ENCODE measurements at places on chromosomes 4 and X. TPM values are rescaled to one million over a fixed set of nuclear protein-coding genes. Genes with fewer than 3 reads are reported as not detected.

SPANXD gene
- total RNA-seq, result not detected

HEPH gene
- total RNA-seq, result 41.4 TPM

SH2D1A gene
- total RNA-seq, result not detected

FUNDC1 gene
- 15.5 TPM for total RNA-seq

IBSP gene
- not detected for total RNA-seq

AMOT gene
- total RNA-seq, result 507 TPM

CXCL8 gene
- total RNA-seq, result 3.3 TPM

GRCh38 chrX:143095816-143096215, 70.1 kb downstream of the SPANXN4 start:
- H3K27ac ChIP-seq, result no peak overlapping the region
- no peaks in the 10 kb centered on the region for H3K27me3 ChIP-seq
- DNase-seq, result no peak

GRCh38 chrX:114101081-114101480, 482.8 kb upstream of the HTR2C start:
- no peak for DNase-seq
- H3K4me3 ChIP-seq, result no peak overlapping the region
- H3K27ac ChIP-seq, result no peak overlapping the region
- no peaks in the 10 kb centered on the region for H3K36me3 ChIP-seq

DNA sequence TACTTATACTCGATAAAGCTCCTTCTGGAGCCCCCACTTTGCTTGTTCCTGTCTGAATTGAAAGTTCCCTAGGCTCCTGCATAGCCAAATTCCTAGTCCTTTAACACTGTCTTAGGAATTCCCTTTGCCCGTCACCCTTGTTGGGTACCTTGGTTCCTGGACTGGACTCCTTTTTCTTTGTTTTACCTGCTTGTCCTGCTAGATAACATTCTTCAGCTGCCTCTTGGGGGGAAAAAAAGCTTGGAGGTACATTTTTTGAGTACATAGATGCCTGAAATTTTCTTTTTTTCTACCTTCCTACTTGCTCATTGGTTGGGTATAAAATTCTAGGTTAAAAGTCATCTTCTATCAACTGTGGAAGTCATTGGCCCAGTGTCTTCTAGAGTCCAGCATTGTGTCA, 154.8 kb upstream of the RAPGEF2 start:
- no peak for DNase-seq
- no peaks in the 10 kb centered on the region for H3K27me3 ChIP-seq
- H3K4me3 ChIP-seq, result no peak overlapping the region
- H3K4me1 ChIP-seq, result no peaks in the 10 kb centered on the region
- H3K36me3 ChIP-seq, result no peaks in the 10 kb centered on the region
- no peak overlapping the region for H3K27ac ChIP-seq

GRCh38 chr4:174933083-174933482, 14.9 kb downstream of the ADAM29 start:
- DNase-seq, result no peak
- no peaks in the 10 kb centered on the region for H3K27me3 ChIP-seq
- H3K36me3 ChIP-seq, result no peaks in the 10 kb centered on the region

- DNase-seq, result no peak
- H3K27me3 ChIP-seq, result no peaks in the 10 kb centered on the region
- no peak overlapping the region for H3K4me3 ChIP-seq
- H3K36me3 ChIP-seq, result no peaks in the 10 kb centered on the region
- H3K4me1 ChIP-seq, result peaks cover 17% of the 10 kb centered on the region
These were observed 58.8 kb downstream of the SHROOM2 start for GRCh38 chrX:9844936-9845577.

DNA sequence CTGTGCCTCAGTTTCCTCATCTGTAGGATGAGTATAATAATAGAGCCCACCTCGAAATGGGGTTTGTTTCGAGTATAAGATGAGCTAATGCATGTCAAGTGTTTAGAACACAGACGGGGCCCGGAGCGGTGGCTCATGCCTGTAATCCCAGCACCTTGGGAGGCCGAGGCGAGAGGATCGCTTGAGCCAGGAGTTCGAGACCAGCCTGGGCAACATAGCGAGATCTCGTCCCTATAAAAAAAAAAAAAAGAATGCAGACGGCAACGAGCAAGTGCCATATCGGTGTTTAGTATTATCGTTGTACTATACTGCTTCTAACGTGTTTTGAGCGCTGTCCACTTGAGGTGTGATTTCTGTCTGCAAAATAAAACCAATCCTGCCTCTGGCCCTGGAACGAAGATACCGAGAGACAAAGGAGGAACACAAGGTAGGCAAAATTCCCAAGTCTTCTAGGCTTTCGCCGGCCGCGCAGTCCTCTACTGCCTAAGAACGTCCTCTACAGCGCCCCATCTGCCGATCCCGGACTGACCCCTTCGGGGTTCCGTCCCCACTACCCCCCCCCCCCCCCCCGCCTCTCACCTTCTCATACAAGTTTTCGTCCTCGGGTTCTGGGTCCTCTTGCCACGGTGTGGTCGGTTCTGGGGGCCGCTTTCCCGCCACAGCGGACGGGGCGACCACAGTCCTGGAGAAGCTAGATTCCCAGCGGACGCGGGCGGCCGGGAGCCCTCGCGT, 442 bp downstream of the NDUFB11 start:
- peak overlapping the region; percentile 98 for H3K4me3 ChIP-seq
- H3K27me3 ChIP-seq, result no peaks in the 10 kb centered on the region
- H3K27ac ChIP-seq, result peak overlapping the region; percentile 99
- no peaks in the 10 kb centered on the region for H3K4me1 ChIP-seq

DNA sequence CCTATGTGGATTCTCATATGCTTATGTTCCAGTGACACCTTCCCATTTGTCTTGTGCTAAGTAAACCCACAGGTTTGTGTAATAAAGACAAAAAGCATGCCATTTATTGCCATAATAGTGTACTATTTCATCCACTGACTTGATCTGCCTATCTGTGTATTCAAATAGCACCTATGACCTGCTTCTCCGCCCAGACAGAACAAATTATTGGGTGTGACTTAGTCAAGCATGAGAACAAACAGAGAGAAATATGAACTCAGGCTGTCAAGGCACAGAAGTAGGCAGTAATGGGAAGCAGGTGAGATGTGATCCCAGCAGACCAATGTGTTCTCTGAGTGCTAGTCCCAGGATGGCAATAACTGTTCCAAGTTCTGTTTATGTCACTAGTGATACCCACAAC, 25.4 kb downstream of the ELOVL6 start:
- peak overlapping the region; percentile 64 for H3K27ac ChIP-seq
- H3K4me1 ChIP-seq, result peaks cover 15% of the 10 kb centered on the region
- H3K27me3 ChIP-seq, result no peaks in the 10 kb centered on the region
- H3K36me3 ChIP-seq, result peaks cover 14% of the 10 kb centered on the region
- no peak for DNase-seq

DNA sequence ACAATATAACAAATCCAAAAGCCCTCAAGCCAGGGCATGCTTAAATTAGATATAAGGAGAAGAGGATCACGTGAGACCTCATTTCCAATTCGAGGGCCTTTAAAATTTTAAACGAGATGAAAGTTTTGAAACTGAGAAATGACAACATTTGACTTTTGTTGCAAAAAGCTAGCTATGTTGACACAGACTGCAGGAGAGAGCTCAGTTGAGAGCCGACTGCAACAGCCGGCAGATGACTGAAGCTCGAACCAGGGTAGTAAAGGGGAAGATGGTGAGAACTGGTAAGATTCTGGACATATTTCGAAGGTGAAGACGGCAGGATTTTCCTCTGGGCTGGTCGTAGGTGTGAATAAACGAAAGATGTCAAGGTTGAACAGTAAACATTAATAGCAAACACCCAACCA, 773 bp downstream of the PRMT9 start:
- H3K27me3 ChIP-seq, result peaks cover 3% of the 10 kb centered on the region
- H3K4me3 ChIP-seq, result peak overlapping the region; percentile 93
- peaks cover 3% of the 10 kb centered on the region for H3K36me3 ChIP-seq
- H3K4me1 ChIP-seq, result peaks cover 11% of the 10 kb centered on the region
- peak overlapping the region; percentile 93 for H3K27ac ChIP-seq

DNA sequence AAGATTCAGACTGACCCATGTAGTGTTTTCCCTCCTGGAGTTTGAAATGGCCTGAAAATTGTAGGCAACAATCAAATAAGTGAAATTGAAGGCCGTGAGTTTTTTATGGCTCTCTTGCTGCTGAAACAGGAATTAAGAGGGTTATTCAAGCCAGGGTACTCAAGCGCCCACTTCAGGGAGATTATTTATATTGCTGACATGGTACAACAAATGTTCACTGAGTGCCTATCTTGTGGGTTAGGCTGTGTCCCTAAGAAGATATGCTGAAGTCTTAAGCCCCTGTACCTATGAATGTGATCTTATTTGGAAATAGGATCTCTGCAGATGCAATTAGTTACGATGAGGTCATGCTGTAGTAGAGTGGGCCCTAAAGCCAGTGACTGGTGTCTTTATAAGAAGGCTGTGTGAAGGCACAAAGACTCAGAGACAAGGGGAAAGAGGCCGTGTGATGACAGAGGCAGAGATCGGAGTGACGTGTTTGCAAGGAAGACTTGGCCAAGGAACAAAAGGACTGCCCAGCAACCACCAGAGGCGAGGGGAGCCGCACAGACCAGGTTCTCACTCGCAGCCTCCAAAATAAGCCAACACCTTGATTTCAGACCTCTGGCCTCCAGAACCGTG, 72.9 kb downstream of the MED28 start:
- H3K4me3 ChIP-seq, result no peak overlapping the region
- H3K27ac ChIP-seq, result peak overlapping the region; percentile 1
- no peaks in the 10 kb centered on the region for H3K36me3 ChIP-seq
- H3K4me1 ChIP-seq, result peaks cover 8% of the 10 kb centered on the region

GRCh38 chr4:16100833-16101232, 17.0 kb upstream of the PROM1 start:
- H3K27me3 ChIP-seq, result peaks cover 12% of the 10 kb centered on the region
- no peak for DNase-seq
- H3K4me3 ChIP-seq, result no peak overlapping the region
- H3K36me3 ChIP-seq, result no peaks in the 10 kb centered on the region
- H3K27ac ChIP-seq, result no peak overlapping the region

- no peak overlapping the region for H3K27ac ChIP-seq
- no peaks in the 10 kb centered on the region for H3K36me3 ChIP-seq
- no peaks in the 10 kb centered on the region for H3K27me3 ChIP-seq
- no peaks in the 10 kb centered on the region for H3K4me1 ChIP-seq
These were observed 114.1 kb downstream of the GLUD2 start for GRCh38 chrX:121161501-121161933.

GRCh38 chr4:110139815-110140214, 58.6 kb downstream of the ELOVL6 start:
- H3K36me3 ChIP-seq, result peaks cover 7% of the 10 kb centered on the region
- H3K27me3 ChIP-seq, result no peaks in the 10 kb centered on the region
- H3K4me1 ChIP-seq, result peaks cover 19% of the 10 kb centered on the region
- no peak overlapping the region for H3K27ac ChIP-seq

Data from type B pancreatic cell (in vitro differentiated cells).